NCI-H2081 (cell line): ENCODE measurements at places on chromosomes 13 and 19.

- no peak for DNase-seq
Measured at GRCh38 chr19:40611900-40612698, 10.9 kb downstream of the LTBP4 start.

- DNase-seq, result no peak
Measured at GRCh38 chr19:4678881-4679790, 9.0 kb upstream of the MYDGF start.

GRCh38 chr13:100506600-100507422, 81.8 kb downstream of the GGACT start:
- DNase-seq, result peak; percentile 98

GRCh38 chr19:6930190-6930589, 42.8 kb downstream of the ADGRE1 start:
- no peak for DNase-seq

- no peak for DNase-seq
Measured at GRCh38 chr19:19050731-19051130, 13.1 kb upstream of the SLC25A42 start.

- no peak for DNase-seq
Measured at GRCh38 chr13:107864543-107865317, 350.6 kb downstream of the LIG4 start.

DNA sequence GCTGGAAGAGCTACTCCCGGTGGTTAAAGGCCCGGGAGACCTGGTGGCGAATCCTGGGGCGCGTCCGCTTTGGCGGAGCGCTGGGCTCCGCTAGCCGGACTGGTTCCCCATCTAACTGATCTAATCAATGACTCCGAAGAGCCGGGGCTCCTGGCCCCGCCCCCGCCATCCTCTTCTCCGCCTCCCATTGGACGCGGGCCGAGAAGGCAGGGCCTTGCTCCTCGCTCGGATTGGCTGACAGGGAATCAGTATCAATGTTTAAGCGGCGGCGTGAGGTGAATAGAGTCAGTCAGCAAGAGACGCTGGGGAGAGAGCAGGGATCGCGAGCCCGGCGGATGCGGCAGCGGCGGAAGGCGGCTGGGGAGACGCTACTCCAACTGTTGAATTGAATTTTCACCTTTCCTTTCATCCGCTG, 1.7 kb upstream of the PCDH17 start:
- peak; percentile 87 for DNase-seq

GRCh38 chr19:51025401-51025800, 1.0 kb downstream of the KLK11 start:
- no peak for DNase-seq

DNA sequence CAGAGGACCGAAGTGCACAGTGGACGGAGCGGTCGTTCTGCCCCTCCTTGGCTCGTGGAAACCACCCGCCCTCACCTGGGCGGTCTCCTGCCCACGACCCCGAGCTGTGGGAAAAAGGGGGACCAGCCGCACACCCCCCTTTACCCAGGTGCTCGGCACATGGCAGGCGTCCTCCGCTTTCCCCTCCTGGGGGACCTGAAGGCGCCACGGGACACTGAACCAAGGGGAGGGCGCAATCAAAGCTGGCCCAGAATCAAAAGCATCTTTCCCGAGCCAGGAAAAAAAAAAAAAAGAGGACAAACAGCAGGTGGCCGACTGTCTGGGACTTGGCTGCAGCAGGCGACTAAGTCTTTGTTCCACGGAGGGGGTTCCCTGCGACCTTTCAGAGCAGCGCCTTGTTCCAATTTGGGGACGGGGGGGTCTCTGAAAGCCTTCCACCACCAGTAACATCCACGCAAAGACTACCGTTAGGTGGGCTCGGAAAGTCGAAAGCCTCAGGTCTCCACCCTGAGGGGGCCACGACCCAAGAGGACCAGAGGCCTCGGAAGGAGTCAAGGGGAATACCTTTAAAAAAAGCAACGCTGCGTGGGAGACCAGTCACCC, 1.1 kb downstream of the MBD3 start:
- peak; percentile 63 for DNase-seq

DNA sequence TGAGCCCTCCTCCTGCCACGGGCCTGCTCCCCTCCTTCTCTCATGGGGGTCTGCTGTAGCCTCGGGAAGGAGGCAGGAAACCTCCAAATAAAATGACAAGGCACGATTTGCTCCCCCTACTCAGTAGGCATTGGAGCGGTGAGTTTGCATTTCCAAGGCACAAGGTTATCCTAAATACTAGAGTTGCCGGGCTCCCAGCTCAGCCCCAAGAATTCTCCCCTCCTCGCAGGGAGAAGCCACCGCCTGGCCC, 1.5 kb downstream of the CEBPA start:
- no peak for DNase-seq

DNA sequence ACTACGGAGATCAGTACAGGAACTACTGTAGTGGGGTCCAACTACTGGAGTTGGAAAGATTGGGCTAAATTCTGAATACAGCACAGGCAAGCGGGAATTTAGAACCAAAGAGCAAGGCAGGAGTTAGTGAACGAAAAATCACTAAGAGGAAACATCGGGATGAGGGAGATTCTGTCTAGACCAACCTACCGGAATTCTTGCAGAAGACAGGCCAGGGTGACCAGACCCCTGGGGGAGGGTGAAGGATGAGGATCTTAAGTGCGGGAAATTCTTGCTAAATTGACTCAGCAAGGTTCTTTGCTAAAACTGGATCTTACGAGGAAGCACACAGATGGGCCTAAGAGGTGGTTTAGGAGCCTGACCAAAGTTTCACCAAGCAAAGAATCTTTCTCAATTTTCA, 13.2 kb upstream of the PSPC1 start:
- no peak for DNase-seq

GRCh38 chr13:111789420-111789819, 277.5 kb upstream of the SOX1 start:
- DNase-seq, result no peak

- no peak for DNase-seq
Measured at GRCh38 chr13:87954091-87954490, 282.9 kb downstream of the SLITRK5 start.

GRCh38 chr13:60933638-60934037, 482.0 kb downstream of the PCDH20 start:
- DNase-seq, result no peak

DNA sequence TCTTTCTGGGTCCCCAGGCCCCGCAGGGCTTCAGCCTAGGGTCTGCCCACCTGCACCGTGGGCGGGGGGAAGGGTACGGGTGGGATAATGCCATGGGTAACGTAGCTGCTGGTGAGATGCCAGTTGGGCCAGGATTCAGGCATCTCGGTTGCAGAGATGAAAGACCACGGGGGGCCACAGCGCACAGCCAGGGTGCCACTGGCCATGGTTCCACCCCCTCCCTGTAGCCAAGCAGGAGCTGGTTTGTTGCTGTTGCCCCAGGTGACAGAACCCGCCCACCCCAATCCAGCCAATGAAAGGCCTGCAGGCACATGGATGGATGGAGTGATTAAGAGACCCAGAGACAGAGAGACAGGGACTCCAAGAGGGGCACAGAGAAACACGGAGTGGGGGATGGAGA, 1.0 kb upstream of the CGB7 start:
- no peak for DNase-seq

GRCh38 chr19:42312370-42312769, 739 bp upstream of the TMEM145 start:
- no peak for DNase-seq

- DNase-seq, result no peak
Measured at GRCh38 chr19:57321751-57322150, 1.5 kb downstream of the ZNF543 start.

GRCh38 chr19:12784871-12785430, 6.3 kb upstream of the JUNB start:
- DNase-seq, result no peak

- no peak for DNase-seq
Measured at GRCh38 chr13:39941236-39941635, 285.8 kb downstream of the COG6 start.

DNA sequence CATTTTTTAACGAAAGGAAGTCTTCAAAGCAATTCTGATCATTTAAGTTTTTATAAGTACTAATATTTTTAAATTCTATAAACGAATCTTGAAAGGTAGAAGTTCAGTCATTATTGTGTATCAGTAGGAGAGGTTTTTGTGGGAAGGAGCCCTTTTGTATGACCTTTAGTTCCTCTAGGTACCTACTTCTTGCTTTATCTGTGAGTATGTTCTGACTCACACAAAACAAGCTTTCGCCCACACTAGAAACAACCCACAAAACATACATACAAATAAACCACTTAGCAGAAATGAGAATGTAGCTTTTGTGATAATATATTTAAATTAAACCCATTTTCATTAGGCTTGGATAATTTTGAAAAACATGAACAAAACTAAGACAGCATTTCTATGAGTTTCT, 27.8 kb downstream of the ERCC5 start:
- no peak for DNase-seq

DNA sequence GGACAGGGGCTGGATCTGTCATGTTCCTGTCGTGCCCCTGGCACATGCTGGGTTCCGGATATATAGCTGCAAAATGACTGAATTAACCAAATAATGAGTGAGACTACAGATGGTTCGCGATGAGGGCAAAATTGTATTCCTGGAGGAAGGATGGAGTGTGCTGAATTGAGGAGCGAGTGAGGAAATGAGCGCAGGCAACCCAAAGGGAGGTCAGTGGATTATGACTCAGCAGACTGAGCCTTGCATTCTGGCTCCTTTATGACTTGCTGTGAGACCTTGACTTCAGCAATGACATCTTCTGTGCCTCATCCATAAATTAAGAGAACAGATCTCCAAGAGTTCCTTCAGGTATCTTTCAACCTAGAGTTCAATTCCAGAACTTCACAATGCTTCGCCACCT, 115.0 kb upstream of the CLDN10 start:
- no peak for DNase-seq

- DNase-seq, result no peak
Measured at GRCh38 chr13:19157461-19157860, 24.2 kb downstream of the TUBA3C start.

- no peak for DNase-seq
Measured at GRCh38 chr13:95880331-95880730, 172.9 kb downstream of the UGGT2 start.

DNA sequence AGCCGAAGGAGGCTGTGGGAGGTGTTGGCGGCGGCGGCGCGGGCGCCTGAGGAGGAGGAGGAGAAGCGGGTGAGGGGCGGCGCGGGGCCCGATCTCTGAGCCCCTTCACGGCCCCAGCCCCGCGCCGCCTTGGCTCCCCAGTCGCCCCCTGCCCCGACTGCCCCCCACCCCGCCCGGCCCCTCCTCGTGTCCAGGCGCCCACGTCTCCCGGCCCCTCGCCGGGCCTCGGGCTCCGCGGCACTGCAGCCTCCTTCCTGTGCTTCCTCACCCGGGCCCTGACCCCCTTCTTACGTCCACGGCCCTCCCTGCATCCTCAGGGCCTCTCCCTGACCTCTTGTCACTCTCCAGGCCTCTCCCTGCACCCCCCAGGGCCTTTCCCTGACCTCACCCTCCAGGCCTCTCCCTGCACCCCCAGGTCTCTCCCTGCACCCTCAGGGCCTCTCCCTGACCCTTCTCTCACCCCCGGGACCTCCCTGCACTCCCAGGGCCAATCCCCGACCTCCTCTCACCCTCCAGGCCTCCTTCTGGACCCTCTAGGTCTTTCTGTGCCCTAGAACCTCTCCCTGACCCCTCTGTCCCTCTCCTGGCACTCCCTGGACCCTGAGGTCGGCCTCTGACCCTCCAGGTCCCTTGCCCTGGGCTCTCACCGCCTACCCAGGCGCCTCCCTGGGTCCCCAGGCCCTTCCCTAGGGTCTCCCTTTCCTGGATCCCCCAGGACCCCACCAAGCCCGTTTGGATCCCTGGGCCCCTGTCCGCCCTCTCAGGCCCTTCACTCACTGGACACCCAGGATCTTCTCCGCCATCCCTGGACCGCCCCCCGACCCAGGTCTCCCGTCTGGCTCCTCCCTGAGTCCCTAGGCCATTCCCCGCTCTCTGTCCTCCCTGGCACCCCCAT, 460 bp downstream of the KMT5C start:
- no peak for DNase-seq

DNA sequence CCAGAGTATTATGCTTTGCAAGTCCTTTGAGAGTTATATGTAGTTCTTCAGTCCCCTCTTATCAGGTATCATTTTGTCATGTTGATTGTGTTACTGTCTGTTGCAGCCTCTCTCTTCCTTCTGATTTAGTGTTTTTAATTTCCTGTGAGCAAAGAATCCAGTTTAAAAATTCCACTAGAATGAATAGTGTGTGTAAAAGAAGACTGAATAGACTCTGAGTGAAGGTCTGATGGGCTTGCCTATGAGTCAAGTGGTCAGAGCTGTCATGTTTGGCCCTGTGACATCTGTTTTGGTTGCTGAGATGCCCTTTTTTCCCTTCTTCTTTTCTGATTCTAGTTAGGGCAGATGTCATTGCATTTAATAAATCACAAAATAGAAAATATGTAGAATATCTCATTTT, 23.3 kb upstream of the KCTD4 start:
- DNase-seq, result no peak

DNA sequence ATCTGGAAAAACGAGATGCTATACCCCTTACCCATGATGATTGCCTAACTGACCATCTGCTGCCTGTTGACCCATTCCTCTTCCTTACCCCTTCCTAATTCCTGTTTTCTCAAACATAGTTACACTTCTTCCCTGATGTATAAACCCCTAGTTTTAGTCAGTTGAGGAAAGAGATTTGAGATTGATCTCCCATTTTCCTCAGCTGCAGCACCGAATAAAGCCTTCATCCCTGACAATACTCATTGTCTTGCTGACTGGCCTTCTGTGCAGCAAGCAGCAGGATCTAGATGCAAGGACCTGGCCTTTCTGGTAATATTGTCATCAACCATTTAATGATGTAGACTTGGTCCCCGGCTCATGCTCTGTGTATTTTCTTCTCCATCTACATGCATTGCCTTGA, 999 bp upstream of the ZNF264 start:
- no peak for DNase-seq

GRCh38 chr19:5707576-5708575, 12.1 kb downstream of the LONP1 start:
- DNase-seq, result no peak

DNA sequence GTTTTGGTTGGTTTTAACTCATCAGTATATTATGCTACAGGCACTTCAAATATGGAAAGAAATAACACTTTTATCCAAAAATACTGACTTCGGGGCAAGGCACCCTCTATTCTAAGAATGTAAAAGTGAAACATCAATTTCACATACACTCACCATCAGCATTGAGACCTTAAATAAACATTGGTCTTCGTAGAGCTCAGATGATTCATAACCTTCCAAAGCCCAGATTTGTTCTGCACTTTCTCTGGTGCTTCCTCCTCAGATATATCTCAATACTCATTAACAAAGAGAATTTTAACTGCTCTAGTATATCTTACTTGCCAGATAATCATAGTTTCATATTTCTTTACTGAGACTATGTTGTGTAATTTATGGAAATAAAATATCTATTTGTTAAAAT, 794.3 kb downstream of the LIG4 start:
- DNase-seq, result no peak

GRCh38 chr13:51924756-51925544, 63.2 kb downstream of the CCDC70 start:
- no peak for DNase-seq

DNA sequence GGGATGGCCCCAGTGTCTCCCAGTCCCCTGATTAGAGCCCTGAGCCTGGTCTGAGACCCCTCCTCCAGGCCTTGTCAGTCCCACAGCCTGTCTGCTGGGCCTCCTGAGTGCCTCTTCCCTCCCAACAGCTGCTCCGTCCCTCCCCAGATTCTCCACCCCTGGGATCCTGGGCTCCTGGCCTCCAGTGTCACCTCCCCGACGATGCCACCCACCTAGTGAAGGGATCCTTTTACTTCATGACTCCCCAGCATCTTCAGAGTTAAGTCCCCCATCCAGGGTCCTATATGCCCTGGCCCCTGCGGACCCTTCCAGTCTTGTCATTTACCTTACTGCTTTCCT, 4.4 kb upstream of the PRX start:
- no peak for DNase-seq
